Suprapubic skin (tissue), 4 donors: ENCODE measurements at places on chromosomes 13 and 19. TPM values are rescaled to one million over a fixed set of nuclear protein-coding genes. Genes with fewer than 3 reads are reported as not detected.

- DNase-seq: no peak
Observed at GRCh38 chr13:53189162-53189561, 160.5 kb downstream of the OLFM4 start.

GRCh38 chr13:111966933-111967332 is 100.0 kb upstream of the SOX1 start:
- peak; percentile 56 for DNase-seq

GRCh38 chr19:11560404-11561051 is 1.5 kb upstream of the ELOF1 start:
- DNase-seq: no peak

DNA sequence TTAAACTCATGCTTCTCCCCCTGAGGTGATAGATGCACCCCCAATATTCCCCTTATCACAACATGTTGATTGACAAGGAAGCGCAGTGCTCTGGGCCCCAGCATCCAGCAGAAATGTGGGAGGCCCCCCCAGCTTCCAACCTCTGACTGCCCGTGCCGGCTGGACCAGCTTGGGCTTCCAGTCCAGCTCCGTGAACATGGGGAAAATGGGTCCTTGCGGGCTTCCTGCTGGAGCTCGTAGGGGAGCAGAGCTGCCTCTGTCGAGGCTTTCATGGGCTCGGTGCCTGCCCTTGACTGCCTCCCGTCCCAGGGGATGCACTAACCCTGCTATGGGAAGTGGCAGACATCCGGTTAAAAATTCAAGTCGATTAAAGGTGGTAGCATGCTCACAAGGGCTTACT is 188.9 kb downstream of the COL4A1 start:
- DNase-seq: no peak

- no peak for DNase-seq
Observed at GRCh38 chr19:42228641-42229040, 8.5 kb downstream of the ZNF526 start.

DNA sequence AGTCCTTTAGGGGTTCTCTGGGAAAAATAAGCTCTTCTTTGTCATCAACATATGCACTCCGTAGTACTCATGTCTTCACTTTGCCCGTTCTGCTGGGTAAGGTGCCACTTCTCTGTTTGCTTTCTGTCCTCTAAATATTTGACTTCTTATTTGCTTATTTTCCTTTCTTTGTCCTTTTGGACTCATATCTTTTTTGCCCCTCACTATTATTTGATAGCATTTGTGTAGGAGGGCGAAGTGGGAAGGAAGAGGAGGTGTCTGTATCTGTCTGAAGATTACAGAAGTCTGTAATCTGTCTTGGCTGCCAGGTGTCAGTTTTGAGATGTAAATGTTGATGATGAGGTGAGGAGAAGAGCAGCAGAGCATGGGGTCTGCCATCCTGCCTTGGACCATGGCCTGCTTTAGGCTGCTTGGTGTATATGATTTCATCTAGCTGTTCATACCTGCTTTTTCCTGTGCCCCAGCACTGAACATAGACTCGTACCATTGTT is 30.8 kb downstream of the USPL1 start:
- DNase-seq: no peak

DNA sequence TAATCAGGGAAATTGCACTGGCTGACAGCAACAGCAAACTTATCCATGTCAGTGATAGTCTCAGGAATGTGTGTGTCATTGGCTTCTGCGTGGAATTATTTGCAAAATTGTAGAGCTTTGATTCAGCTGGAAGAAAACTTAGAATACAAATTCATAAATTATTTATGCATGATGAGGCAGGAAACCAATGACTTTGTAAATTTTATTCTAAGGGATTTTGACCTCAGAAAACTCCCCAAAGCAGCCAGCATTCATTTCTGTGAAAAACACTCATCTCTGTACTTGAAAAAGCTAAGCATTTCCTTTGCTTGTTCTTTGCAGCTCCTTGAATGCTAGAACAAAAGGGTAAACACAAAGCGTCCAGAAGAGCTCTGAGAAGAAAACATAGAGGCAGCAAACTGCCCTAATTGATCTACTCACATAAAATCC is 162.4 kb downstream of the DCT start:
- no peak for DNase-seq

GRCh38 chr19:861756-862580 is 2.5 kb downstream of the CFD start:
- no peak for DNase-seq

- DNase-seq: no peak
Observed at GRCh38 chr13:48094404-48094780, 512 bp downstream of the MED4 start.

DNA sequence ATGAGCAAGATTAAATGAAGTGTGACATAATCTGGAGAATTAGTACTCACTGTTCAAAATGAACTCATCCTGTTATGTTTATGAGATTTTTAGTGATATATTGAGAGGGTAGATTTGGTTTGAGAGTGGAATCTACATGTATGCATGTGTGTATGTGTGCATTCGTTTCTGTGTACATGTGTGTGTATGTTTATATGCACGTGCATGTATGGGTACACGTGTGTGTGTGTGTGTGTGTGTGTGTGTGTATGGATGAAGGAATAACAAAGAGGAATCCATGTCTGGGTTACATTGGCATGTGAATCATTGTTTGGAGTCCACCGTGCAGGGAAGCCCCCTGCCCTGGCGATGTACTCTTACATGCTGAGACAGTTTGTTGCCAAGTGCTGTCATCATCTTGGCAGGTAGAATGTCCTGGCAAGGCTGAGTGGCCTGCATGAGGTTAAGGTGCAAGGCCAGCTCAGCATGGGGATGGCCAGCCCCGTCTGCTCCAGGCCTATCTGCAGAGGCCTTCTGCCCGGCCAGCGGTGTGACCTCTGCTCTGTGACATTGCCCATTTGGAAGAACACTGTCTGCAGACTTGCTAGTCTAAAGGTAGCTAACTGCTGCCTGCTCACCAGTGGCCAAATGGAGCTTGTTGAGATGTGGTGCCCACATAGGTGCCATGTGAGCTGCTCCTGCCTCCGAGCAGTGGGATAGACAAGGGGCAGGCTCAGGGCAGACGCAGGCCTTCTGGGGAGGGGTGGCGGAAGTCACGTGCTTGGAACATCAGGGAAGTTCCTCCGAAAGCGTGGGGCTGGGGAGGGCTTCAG is 222.3 kb downstream of the TEX29 start:
- DNase-seq: no peak

GRCh38 chr19:55253842-55254624 is 4.8 kb downstream of the PPP6R1 start:
- no peak for DNase-seq

DNA sequence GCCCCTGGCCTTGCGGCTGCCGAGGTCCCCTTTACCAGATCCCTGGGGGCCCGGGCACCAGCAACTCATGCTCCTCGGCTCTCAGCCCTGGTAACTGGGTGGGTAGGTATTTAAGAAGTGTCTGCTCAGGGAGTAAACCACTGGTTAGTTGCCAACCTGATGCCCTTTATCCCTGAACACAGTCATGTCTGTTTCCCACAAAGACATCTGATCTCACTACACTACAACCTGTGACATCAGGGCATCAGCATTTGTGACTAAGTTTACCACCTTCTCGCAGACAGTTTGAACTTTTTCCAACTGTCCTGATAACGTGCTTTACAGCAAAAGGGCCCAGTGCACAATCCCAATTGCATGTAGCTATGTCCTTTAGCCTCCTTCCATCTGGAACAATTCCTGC is 22.0 kb downstream of the GGACT start:
- DNase-seq: no peak

The FSD1 gene
- not detected for total RNA-seq

The ACP7 gene
- 24.1 TPM for total RNA-seq
